ENCODE measurements at places on chromosomes 6 and 20. TPM values are rescaled to one million over a fixed set of nuclear protein-coding genes. Genes with fewer than 3 reads are reported as not detected.

RNF217 gene
- 12.2 TPM for total RNA-seq

- no peak for DNase-seq
Measured at GRCh38 chr20:7146552-7147219, 379.2 kb downstream of the BMP2 start.

DNA sequence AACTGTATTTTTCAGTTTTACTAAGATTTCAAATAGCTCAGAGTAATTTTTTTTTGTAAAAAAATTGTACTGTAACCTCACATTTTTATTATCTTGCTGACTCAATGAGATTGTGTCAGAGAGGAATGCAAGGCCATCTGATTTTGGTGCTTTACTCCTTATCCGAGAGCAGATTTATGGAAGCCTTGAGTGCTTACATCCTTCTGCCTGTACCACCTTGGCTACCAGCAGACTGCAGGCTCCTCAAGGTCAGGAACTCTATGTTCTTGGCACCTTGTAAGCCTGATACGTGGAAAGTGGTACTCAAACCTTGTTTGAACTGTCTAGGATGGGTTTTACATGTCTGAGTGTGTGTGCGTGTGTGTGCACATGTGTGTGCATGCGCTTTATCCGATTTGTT, 80.1 kb upstream of the MLIP start:
- no peak for DNase-seq

DNA sequence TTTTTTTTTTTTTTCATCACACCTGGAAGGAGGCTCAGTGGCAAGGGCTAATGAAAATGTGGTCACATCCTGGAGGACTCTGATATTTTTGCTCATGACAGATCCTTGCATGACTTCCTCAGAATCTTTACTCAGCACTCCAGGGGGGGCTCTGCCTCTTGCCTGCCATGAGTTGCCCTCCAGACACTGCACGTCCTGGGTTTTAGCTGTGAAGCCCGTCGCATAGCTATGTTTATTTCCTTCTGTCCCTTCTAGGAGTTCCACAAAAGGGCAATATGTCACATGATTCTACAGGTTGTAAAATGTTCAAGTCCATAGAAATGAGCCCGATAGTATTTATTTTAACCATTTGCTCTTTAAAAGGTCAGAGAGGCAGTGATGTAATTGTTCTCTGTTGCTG, 18.2 kb downstream of the MAS1 start:
- no peak for DNase-seq

GRCh38 chr20:61976644-61977418, 88.8 kb downstream of the TAF4 start:
- DNase-seq = no peak

GRCh38 chr6:1672379-1672778, 62.7 kb downstream of the FOXC1 start:
- DNase-seq = no peak

ADGB gene
- not detected for total RNA-seq

- DNase-seq = no peak
Measured at GRCh38 chr6:13370623-13371022, 42.3 kb upstream of the TBC1D7 start.

GRCh38 chr6:144482142-144482541, 197.0 kb downstream of the UTRN start:
- peak; percentile 92 for DNase-seq

DNA sequence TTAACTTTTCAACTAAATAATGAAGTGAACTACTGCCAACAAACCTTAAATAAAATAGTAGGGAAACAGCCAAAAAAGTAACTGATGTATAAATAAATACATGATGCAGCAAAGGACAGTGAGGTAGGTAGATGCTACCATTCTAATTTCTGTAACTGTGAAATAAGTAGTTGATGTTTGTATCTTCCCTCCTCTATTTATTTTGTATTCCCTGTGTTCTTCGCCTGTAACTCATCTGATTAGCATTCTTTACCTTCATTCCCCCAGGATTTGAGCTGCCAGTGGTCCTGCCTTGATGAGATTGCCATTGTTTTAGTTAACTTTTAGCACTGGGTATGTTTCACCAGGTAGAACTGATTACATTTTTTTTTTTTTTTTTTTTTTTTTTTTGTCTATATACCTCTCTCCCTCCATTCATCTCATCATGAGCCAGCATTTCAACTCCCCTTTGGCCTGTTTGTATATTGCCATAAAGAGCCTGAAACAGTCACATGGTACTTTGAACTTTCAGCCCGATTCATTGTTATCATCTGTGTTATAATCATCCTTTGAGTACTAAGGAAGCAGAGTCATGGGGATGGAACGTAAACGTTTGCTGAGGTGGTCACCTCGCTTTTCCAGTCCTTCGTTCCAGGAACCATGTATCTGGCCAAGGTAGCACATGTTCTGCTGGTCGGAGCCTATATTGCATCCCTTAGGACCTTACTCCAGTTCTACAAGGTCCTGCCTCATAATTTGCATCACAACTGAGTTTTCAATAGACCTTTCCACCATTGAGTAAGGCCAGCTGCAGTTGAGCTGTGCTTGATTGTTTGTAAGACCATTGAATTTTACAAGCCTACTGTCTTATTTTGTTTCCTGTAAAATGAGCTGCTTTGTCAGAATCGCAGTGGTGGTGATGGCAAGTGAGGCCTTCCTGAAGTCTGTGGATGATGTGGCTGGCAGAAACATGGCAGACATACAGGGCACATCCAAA, 107.6 kb downstream of the JAG1 start:
- no peak for DNase-seq

DNA sequence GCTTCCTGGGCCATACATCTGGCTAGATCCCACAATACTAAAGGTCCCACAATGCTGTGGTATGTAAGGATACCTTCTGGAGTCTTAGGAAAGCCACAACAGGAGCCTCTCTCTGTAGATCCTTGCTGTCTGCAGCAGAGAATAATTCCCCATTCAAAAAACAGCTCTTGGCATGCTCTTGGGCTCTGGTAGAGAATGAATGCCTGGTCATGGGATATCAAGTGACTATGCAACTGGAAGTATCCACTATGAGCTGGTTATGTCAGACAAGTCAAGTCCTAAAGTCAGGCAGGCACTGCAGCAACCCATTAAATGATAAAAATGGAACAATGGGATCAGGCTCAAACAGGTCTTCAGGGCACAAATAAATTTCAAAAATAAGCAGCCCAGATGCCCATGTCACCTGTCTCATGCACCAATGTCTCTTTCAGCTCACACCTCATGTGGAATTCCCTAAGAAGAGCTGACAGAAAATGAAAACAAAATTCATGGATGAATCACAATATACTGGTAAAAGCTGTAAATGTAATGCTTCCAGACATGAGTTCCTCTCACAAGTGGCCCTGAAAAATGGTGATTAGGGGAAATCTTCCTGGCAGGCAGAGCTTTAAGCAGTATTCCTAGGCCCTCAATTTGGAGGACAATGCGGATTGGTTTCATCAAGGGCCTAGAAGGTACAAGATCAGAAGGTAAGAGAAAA, 4.3 kb downstream of the AK9 start:
- DNase-seq = no peak

BMP5 gene
- total RNA-seq = 1.9 TPM

DOK5 gene
- 16.0 TPM for total RNA-seq

DNA sequence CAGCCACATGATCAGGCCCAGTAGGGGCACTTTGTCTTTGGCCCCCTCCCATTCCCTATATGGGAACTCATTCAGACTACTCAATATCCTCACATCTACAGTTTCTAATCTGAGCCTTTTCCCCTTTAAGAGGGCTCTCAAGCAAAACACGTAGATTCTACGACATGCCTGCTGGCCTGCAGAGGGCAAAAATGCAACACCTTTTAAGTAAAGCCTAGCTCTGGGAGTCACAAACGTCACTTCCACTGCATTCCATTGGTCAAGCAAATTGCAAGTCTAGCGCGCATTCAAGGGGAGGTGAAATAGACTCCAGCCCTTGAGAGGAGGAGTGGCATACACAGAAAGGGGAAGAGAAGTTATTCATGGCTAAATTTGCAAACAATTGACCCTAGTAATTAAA, 70.6 kb downstream of the CDC40 start:
- no peak for DNase-seq

DNA sequence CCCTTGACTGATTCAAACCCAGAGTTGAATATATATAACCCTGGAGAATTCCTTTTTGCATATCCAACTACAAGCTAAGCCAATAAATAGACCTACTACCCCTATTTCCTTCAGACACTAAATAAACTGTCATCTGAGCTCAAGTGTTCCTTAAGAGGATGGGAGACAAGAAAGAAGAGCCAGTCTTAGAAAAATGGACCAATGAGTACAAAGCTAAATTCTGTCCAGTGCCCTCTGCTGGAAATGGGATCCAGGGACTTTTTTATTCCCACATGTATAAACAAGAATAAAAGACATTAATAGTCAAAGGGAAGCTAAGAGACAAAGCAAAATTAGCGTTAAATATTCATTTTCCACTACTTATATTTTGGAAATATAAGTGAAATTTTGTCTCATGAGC, 4.8 kb downstream of the PPP1R10 start:
- no peak for DNase-seq

DNA sequence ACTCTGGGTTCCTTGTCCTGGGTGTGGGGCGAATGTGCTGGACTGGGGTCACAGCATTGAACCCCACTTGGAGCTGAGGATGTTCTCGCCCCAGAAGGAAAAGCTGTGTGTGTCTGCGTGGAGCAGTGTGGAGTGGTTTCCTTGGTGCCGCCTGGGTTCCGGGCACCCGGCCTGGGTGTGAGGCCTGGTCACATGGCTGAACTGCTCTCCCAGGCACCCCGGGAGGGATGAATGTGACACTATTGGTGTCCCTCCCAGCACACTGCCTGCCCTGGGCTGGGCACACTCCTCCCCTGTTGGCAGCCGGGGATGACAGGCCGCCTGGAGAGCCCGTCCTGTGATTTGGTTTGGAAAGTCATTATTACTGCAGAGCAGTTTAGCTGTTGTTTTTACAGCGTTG, 12.3 kb downstream of the MYT1 start:
- no peak for DNase-seq
